ENCODE measurements at places on chromosomes 6 and 20.

DNA sequence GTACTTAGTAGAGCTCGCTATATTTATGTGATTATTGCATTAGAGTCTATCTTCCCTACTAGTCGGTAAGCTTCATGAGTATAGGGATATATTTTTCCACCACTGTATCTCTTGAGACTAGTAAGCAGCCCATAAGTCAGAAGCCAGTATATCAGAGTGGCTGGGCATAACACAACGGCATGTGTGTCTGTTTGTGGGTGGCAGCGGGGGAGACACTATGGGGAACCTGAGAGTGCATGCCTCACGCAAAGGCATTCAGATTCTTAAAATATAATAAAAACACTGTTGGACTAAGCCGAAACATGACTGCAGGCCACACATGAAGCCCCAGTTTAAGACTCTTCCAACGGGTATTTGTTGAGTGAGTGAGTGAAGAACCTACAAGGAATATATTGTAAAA, 8.0 kb downstream of the KCNS1 start:
- no peak for DNase-seq

DNA sequence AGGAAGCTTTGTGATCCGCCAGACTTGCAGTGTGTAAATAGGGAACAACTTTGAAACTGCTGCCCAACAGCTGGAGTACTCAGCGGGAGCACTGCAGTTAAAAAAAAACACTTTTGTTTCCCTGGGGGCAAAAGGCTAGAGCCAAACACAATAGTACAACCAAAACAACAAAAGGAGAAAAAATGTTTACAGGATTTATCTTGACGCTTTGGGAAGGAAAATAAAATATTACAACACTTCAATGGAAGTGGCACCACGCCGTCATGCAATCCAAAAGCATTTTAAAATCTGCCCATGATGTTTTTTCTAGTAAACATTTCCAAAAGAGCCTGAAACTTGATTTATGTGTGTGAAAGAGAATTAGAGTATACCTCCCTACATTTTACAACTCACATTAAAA, 26.0 kb downstream of the PTPRK start:
- DNase-seq: no peak

DNA sequence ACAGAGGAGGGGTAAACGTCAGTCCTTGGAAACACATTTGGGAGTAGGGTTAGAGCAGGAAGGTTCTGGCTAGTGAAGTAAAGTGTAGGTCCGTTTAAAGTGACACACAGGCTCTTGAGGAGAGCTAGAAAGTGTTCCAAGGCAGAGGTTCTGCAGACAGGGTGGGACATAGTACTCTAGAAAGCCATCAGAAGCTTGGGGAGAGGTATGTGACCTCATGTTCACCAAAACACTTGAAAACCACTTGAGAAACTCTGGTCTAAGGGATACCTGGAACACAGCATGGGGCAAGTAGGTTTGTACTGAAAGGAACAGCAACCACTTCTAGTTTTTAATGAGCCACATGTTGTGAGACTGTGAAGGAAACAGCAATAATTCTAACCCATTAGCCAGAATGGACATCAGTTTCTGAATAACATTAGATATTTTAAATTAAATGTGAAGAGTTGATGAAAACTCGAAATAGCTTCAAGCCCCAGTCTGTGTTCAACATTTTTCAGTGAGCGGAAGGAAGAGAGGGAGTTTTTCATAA, 49.0 kb downstream of the SOBP start:
- no peak for DNase-seq

- DNase-seq: no peak
Measured at GRCh38 chr6:150717419-150717818, 117.7 kb downstream of the PLEKHG1 start.

GRCh38 chr20:52805843-52806242, 166.3 kb upstream of the TSHZ2 start:
- DNase-seq: no peak

DNA sequence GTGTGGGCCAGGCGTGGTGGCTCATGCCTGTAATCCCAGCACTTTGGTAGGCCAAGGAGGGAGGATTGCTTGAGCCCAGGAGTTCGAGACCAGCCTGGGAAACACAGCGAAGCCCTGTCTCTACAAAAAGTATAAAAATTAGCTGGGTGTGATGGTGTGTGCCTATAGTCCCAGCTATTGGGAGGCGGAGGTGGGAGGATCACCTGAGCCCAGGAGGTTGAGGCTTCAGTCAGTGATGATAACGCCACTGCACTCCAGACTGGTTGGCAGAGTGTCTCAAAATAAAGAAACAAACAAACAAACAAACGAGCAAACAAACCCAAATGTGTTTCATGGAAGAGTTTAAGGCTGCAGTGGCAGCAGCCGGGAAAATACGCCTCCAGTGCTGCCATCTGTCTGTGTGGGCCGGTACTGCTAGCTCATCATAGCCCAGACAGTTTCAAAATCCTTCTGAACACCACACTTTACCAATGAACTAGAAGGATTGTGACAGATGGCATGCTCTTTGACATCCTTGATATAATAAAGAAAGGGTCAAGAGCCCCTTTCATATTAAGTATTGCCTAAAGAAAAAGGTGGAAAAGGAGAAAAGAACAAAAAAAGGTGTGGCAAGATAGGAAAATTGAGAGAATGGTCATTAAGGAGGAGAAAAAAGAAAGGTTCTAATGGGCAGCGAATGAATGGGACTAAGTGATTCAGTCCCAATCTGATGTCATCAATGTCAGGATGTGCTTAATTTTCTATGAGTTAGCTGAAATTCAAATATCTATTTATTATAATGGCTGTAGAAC, 298.6 kb downstream of the SYNE1 start:
- DNase-seq: peak; percentile 46

DNA sequence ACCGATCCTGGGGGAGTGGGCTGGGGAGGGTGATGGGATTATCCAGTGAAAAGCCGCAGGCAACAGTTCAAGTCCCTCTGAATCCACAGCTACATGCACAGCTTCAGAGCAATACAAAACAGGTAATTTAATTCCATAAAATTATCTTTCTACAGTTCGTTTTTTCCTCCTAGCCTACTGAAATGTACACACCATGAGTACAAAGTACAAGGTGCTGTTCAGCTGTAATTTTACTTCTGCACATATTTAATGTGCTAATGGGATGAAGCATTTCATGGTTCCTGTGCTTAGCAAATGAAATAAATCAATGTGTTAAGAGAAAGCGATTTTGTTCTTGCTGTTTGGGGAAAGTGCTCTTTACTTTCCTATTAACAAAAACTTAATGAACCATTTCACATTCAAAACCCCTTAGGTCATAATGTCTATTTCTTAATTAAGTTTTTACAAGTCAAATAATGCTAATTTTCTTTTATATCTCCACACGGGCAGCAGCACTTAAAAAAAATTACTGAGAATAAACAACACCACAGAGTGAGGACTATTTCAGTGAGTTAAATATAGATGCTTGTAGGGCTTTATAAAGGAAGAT, 71.8 kb downstream of the INSM1 start:
- no peak for DNase-seq
